ENCODE measurements at places on chromosomes 6 and 20.

GRCh38 chr6:125254321-125254720 lies 47.4 kb downstream of the HDDC2 start:
- DNase-seq = no peak

GRCh38 chr20:49890471-49891361 lies 24.6 kb downstream of the SPATA2 start:
- no peak for DNase-seq

DNA sequence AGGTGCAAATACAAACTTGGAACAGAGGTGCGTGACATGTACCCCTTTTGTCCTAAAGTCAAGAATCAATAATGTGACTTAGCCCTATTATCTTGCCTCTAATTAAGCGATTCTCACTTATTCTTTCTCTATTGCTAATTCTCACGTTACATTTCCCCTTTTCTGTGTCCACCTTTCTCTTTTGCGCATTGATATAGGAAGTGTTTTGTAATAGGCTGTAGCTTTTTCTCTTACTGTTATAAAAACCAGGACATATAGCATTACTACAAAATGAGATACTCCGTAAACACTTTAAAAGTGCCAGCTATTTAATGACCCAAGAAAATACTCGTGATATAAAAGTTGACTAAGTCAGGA lies 669 bp upstream of the TMEM30A start:
- DNase-seq = no peak

- DNase-seq = no peak
Measured at GRCh38 chr20:31709939-31710338, 12.7 kb downstream of the BCL2L1 start.

- no peak for DNase-seq
Measured at GRCh38 chr6:169994739-169995138, 243.3 kb downstream of the ERMARD start.

GRCh38 chr6:1187293-1188131 lies 124.4 kb upstream of the FOXQ1 start:
- no peak for DNase-seq

GRCh38 chr6:163355426-163355991 lies 59.0 kb upstream of the QKI start:
- DNase-seq = peak; percentile 50

DNA sequence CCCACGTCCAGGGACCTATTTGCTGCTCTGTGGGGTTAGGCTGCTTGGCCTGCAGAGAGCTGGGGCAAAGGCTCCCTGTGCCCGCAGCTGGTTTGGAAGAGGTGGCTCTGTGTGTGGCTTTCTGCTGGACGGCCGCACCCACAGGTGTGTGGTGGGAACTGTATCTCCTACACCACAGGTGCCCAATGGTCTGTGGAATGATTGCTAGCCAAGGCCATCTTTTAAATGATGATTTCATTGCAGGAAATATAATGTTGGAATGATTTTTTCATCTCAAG lies 178.4 kb downstream of the DLL1 start:
- DNase-seq = no peak

DNA sequence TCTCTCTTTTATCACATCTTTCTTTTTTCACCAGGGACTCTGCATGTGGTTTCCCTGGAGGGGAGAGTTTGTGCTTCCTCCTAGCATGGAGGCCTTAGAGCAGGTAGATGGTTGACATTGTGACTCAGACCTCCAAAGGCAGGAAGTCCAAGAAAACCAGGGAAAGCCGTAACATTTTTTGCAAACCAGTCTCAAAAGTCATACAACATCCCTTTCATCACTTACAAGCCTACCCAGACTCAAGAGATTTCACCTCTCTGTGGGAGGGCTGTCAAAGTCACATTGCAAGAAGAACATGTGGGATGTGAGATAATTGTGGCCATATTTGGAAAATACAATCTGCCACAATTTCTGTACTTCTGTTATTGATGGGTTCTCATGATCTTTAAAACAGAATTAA lies 46.2 kb downstream of the SNRNP48 start:
- peak; percentile 27 for DNase-seq

- no peak for DNase-seq
Measured at GRCh38 chr6:46996860-46997641, 45.1 kb downstream of the ADGRF1 start.

GRCh38 chr6:37657112-37657886 lies 40.4 kb downstream of the MDGA1 start:
- DNase-seq = peak; percentile 83

DNA sequence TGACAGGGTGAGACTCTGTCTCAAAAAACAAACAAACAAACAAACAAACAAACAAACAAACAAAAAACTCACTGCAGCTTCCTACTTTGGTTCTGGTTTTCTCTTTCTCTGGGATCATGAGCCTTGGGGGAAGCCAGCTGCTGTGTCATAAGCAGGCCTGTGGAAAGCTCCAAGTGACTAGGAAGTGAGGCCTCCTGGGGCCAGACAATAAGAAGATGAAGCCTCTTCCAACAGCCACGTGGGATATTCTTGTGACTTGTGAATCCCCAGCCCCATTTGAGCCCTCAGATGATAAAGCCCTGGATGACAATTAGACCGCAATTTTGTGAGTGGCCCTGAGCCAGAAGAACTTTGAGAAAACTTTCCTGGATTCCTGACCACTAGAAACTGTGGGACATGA lies 11.4 kb downstream of the HLA-A start:
- DNase-seq = no peak

DNA sequence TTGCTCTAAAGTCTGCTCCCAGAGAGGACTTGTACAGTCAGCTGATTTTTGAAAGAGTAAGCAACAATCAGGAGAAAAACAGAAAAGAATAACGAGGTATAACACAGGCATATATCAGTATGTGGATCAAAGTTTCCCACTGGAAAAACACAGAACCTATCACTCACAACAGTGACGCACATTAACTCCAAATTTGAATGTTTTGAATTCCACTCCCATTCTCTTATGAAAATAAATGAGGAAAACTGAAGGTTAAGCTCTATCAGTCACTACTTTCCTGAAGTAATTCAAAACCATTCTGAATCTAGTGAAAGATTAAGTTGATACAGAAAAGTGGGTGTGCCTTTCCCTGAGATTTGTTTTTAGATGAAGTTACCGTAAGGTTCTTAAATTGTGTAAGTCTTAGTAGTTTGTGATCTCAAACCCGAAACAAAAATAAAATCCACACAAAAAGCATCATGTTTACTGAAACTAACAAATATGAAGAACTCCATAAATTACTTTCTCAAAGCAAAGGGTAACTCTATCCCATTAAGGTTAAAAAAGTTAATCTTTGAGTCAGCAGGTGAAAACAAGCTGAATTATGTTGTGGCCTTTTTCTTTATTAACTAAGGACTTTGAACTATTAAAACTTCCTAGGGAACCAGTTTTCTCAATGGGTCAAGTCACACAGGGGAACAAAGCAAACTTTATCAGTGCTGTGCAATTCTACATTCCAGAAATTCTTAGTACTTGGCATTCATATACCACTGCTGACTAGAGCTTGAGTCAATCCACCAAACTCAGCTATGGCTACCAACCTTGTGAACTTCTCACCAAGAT lies 115.7 kb downstream of the OGFRL1 start:
- peak; percentile 97 for DNase-seq

- no peak for DNase-seq
Measured at GRCh38 chr20:22346716-22347115, 237.7 kb downstream of the FOXA2 start.

DNA sequence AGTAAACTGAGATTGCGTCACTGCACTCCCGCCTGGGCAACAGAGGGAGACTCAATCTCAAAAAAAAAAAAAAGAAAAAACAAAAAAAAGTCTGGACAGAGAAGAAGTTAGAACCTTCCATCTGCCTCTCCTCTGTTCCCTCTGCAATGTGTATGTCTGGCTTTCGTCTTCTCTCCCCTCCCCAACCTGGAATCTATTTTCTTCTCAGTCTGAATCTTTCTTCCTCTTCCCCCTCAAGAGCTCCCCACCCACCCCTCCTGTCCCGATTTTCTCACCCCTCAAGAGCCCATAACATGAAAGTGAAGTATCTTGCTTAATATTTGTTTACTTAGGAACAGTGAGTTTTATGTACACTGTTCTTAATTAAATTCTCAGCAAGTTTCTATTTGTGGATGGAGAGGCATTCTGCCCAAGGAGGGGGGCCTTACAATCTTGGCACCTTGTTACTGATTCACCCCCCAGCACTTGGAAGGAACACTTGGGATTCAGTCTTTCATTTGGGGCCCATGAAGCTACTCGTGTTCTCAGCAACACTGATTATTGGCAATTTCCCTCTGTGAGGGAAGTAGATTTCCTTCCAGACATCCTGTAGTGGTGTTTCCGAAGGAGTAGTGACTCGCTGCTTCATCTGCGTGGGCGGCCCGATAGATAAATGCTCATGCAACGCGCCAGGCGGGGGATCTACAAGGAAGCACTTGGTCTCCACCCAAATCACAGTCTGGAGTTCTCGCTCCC lies 69.3 kb upstream of the SRSF6 start:
- DNase-seq = no peak

DNA sequence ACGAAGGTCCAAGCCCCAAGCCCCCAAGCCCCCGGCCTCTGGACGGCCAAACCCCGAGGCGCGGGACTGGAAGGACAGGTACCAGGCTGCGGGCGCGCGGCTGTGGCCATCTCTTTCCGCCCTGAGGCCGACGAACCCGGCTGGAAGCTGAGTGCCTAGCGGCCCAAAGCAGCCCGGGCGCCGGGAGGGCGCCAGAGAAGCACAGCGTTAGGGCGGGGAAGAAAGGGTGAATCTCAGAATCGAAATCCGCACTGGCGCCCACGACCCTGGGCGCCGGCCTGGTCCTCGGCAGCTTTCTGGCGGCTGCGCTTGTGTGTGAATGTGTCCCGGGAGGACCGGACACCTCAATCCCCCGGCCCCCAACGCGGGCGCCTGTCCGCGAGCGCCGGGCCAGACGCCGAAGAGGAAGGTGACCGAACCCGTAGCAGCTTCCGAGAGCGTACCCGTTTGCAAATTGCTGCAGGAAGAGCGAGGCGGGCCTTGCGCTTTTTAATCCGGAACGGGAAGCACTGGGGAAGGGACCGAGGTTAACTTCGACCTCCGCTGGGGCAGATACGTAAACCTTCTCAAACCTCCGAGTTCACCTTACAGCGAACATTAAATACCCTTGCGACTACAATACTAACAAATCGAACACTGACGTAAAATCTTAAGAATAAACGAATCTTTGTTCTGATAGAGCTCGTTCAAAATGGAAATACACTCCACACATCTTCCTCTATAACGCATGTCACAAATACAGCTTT lies 2.9 kb downstream of the NRN1 start:
- no peak for DNase-seq

DNA sequence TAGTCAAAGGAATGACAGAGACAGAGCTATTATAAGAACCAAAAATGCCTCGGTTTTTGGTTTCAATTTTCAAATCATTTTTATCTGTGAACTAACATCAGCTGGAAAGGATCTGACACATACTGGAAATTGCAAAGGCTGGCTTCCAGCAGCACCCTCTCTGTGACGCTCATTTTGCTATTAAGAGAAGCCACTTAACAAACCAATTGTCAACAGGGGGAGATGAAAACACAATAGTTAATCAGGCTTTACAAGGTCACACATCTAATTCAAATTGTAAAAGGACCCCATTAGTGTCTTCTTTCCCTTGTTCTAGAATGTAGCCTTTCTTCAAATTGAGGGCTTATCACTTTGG lies 160.5 kb downstream of the TFAP2B start:
- no peak for DNase-seq

DNA sequence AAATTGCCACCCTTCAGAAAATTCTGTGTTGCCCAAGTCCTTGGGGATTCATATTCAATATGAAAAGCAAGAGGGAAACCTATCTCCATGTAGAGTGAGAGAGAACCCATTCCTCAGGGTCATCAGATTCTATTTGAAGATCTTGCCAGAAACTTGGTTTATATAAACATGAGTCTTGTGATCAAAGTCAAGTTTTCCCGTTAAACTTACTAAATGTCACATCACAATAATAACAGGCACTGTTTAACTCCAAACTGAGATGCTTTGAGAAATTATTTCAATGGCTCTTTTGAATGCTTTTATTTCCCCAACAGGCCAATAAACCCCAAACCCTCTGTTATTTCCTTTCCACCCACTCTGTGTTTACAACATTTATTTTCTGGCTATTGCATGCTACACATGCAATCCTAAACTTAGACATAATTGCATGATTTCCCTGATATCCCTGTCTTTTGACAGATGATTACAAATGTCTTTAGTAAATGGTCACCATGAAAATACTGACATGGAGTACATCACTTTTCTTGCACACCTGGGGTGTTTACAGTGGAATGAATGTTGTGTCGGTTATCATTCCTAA lies 31.1 kb upstream of the SSTR4 start:
- no peak for DNase-seq

DNA sequence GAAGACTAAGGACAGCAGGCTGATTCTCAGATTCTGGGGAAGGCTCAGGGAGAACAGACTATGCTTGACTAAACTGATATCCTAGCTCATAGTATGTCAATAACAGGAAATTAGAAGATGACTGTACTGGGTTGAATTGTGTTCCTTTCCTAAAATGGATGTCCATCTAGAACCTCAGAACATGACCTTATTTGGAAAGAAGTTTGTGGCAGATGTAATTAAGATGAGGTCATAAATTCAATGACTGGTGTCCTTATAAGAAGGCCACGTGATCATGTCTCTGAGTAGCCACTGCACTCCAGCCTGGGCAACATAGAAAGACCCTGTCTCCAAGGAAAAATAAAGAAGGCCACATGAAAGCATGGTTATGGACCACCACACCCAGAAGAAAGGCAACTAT lies 113.9 kb upstream of the STMND1 start:
- no peak for DNase-seq

GRCh38 chr20:50019466-50020256 lies 36.9 kb downstream of the SNAI1 start:
- DNase-seq = peak; percentile 46

DNA sequence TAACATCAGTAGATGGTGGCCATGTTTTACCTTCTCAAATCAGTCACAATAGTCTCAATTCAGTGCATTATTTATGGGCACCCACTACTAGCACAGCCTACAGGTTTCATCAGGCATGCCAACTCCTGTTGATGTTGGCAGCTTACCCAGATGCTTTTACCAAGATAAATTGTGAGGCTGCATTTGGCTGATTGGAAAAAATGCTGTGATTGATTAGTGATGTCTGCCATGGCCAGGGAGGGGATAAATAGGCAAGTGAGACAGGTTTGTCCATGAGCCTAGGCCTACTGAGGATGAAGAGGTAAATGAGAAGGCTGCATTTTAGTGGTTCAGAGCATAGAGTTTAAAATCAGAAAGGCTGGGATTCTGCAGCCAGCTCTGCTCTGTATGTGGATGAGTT lies 227.1 kb downstream of the NFATC2 start:
- DNase-seq = no peak

DNA sequence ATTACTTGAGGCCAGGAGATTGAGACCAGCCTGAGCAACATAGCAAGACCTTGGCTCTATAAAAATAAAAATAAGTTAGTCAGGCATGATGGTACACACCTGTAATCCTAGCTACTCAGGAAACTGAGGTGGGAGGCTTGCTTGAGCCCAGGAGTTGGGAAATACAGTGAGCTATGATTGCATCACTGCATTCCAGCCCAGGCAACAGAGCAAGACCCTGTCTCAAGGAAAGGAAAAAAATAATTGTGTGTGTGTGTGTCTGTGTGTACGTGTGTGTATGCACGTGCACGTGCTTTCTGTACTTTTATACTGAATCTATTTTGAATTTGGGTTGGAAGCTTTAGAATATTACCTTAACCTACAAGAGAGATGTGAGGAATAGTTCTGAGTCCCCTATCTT lies 58.9 kb downstream of the KIZ start:
- no peak for DNase-seq

GRCh38 chr6:132023490-132023889 lies 72.3 kb upstream of the CCN2 start:
- no peak for DNase-seq

Measured in A172 (cell line).